ELR (cell line): ENCODE measurements at places on chromosomes 11 and 22.

DNA sequence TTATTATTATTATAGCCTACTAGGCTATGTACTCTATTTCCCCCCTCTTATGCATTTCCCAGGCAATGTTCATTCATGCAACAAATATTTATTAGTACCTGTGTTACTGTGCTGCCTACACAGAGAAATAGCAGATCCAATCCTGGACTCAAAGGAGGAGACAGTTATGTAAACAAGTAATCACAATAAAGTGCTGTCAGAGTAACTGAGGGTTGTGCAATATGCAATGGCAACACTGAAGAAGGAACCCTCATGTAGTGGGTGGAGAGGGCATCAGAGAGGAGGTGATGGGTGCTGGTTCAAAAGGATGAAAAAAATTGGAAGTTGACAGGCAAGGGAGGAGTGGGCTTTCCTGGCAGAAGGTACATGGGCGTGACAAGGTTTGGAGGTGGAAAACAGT is 886 bp upstream of the P4HA3 start:
- DNase-seq, result no peak

DNA sequence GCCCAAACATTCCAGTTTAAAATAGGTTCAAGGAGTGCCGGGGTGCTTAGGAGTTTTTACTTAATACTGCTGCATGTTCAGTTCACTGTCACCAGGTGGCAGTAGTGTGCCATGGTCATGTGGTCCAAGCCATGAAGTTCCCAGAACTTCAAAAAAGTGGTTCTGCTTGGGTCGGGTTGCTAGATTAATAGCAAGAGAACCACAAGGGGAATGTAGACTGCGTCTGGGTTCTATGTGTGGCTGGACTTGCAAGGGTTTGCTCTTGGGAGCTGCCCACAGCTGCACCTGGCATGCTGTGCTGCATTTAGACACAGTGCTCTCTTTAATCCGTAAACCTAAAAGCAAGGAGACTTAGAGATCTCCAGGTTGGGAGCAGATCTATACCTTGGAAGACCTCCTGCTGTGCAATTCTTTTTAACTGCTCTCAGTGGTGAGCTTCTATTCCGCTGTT is 6.5 kb upstream of the SPON1 start:
- DNase-seq, result peak; percentile 73

DNA sequence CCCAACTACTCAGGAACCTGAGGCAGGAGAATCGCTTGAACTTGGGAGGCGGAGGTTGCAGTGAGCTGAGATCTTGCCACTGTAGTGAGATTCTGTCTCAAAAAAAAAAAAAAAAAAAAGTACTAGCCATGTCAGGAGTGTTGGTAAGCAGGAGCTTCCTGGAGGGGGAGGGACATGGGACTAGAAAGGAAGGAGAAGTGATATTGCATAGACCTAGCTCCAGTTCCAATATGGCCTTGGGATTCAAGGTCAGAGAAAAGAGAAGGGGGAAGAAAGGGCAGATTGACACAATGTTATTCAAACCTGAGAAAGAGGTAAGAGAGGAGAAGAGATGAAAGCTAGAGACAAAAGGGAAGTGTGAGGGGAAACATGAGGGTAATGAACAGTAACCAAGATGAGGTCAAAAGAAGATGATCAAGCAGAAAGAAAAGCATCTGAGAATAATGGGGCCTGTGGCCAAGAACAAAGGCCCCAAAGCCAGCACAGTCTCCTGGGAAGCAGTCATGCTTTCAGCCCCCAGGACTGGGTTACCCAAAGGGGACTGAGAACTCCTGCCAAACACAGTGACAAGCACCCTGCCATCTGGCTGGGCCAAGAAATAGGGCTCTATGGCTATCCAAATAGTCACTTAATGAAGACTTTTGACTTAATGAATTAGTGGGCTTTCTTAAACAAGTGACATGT is 51.7 kb upstream of the FTH1 start:
- no peak for DNase-seq

- no peak for DNase-seq
These were observed 93.6 kb downstream of the SYN3 start for GRCh38 chr22:32964411-32965057.

GRCh38 chr11:72856065-72856464 is 41.9 kb downstream of the ATG16L2 start:
- no peak for DNase-seq

DNA sequence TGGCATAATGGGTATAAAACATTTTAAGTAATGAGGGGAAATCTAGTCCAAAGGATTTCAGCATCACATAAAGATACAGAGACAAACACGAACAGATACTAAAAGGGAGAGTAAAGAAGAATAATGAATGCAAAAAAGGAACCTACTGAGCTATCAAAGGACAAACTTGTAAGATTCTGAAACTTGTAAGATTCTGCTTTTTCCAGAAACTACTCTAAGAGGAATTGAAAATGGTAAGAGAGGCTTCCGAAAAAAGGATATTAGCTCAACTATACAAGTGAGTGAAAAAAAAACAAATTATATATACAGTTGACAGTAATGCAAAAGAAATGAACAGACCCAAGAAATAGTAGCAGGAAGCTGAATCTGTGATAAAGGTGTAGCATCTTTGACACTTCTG is 37.7 kb downstream of the POLD3 start:
- DNase-seq, result no peak

- no peak for DNase-seq
These were observed 32.0 kb downstream of the BCR start for GRCh38 chr22:23212061-23213021.

- DNase-seq, result no peak
These were observed 3.0 kb downstream of the ME3 start for GRCh38 chr11:86669424-86669823.

- DNase-seq, result no peak
These were observed 20.9 kb upstream of the SCUBE1 start for GRCh38 chr22:43364169-43364435.

DNA sequence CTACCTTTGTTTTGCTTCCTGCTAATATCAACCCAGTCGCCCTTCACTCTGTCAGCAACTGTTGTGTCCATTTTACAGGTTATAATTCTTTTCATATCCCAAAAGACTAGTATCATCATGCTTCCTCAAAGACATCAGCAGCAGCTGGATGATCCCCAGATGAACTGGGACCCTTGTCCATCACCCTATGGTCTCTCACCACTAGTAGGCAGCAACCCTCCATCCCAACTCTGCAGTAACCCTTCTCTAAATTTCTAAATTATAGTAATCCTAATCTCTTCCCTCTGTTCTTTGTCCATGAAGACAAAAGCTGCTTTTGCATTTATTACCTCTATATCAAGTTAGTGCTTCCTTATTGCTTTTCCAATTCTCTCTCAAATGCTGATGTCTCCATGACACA is 1025.8 kb downstream of the FAM181B start:
- DNase-seq, result no peak

DNA sequence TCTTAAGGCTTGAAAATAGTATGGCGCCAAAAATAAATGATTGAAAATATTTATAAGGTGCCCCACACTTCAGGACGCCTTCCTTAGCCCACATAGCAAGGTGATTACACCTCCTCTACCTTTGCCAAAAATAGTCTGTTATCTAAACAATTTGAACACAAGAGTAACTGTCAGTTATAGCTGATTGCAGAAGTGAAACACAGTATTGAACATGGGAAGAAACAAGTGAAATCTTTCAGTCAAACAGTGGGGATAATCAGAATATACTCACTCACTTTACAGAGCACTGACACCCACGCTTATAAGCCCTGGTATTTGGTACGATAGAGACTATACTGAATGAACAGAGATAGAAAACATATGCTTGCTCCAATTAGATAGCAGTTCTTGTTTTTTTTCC is 203.1 kb downstream of the RAB38 start:
- no peak for DNase-seq

GRCh38 chr11:17528906-17529843 is 15.0 kb downstream of the USH1C start:
- DNase-seq, result no peak

DNA sequence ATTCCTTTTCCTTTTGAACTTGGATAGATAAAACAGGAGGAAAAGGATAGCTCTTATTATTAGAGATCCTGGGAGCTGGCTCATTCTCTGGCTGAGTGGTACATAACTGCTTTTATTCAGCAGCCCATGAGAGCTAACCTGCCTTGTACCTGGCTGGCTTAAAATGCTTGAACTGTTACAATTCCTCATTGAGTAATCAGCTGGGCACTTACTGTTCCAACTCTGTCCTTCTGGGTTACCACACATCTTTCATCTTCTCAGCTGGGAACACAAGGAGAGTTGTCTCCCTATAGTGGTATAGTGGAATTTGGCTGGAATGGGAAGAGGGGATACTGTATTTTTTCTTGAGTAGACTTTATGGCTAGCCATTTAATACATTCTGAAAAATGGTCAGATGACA is 39.8 kb upstream of the SPTBN2 start:
- DNase-seq, result no peak

- DNase-seq, result peak; percentile 60
These were observed 49.4 kb downstream of the TEAD1 start for GRCh38 chr11:12723421-12724300.

- no peak for DNase-seq
These were observed 106.6 kb downstream of the EMSY start for GRCh38 chr11:76551400-76551799.

DNA sequence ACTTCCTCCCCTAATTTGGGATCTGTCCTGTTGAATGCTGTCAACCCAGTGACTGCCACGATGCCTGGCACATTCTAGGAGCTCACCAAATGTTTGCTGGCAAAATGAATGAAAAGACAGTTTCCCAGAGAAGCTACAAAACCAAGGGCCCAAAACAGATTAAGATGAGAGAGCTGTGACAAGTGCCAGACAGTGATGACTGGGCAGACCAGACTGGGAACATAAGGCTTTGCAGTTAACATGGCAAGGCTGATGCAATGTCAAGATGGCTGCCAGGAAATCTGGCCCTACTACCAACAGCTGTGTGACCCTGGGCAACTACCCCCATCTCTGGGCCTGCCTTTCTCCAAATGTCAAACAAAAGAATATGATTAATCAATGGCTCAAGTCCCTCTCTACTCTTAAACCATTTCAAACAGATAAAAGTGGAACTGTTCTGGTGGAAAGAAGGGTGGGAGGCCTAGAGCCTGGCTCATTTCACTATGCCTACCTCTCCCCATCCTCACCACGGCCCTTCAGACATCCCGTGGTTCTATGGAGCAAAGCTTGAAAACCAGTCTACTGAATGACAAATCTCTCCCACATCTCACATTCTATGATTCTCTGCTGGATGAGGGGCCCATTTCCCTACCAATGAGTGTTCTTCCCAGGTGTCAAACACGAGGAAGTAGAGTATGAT is 12.8 kb downstream of the AP1B1 start:
- no peak for DNase-seq

DNA sequence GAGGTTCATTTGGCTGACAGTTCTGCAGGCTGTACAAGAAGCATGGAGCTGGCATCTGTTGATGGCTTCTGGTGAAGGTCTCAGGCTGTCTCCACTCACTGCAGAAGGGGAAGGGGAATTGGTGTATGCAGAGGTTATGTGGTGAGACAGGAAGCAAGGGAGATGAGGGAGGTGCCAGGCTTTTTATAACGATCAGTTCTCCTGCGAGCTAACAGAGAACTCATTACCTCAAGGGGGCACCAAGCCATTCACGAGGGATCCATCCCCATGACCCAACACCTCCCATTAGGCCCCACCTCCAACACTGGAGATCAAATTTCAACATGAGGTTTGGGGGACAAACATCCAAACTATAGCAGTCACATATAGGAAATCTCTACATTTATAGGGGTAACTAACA is 38.7 kb upstream of the E2F8 start:
- peak; percentile 15 for DNase-seq

GRCh38 chr11:60921259-60921658 is 3.0 kb upstream of the TMEM132A start:
- DNase-seq, result no peak

- DNase-seq, result no peak
These were observed 13.0 kb upstream of the CDC42EP2 start for GRCh38 chr11:65301491-65302329.

DNA sequence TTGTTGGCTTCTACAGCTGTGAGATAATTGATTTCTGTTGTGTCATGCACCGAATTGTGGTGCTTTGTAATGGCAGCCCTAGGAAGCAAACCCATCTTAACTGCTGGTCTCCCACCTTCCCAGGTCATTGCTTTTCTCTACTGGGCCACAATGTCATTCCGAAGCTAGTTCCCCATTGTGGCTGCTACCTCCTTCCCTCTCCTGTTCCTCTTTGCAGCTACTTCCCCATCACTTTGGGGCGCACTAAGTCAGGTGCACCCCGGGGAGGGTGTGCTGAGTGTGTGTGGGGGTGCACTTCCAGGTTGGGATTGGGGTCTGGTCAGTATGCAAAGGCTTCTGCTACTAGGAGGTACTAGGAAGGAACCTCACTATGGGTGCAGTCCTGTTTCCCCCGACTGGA is 109.3 kb downstream of the ST3GAL4 start:
- no peak for DNase-seq

DNA sequence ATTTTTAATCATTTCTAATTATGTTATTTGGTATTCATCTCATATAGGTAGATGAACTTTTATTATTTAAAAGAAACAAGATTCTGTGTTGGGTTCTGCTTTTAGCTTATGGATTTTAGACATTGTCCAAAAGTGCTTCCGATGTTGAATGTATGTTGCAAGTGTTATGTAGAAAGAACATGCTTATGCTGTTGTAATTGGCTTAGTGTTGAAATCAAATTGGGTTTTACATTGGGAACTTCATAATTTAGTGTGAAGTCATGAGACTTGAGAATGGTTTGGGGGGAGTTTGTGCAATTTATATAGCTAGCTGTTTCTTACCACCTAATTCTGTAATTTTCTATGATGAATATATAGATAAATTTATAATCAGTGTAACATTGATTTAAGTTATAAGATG is 3.6 kb downstream of the MTMR3 start:
- DNase-seq, result no peak

GRCh38 chr22:46329616-46330015 is 5.9 kb upstream of the TRMU start:
- no peak for DNase-seq

GRCh38 chr11:122264121-122264520 is 148.1 kb upstream of the BLID start:
- DNase-seq, result no peak

GRCh38 chr22:47372596-47373385 is 610.3 kb downstream of the TBC1D22A start:
- no peak for DNase-seq

GRCh38 chr22:43299736-43300135 is 43.4 kb downstream of the SCUBE1 start:
- no peak for DNase-seq

DNA sequence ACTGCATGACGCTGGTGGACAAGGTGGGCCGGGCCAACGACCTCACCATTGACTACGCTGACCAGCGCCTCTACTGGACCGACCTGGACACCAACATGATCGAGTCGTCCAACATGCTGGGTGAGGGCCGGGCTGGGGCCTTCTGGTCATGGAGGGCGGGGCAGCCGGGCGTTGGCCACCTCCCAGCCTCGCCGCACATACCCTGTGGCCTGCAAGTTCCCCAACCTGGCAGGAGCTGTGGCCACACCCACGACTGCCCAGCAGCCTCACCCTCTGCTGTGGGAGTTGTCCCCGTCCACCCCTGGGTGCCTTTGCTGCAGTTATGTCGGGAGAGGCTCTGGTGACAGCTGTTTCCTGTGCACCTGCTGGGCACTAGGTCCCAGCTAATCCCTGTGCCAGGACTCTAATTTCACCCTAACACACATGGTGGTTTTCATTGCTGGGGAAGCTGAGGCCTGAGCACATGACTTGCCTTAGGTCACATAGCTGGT is 49.0 kb upstream of the PPP6R3 start:
- no peak for DNase-seq

GRCh38 chr22:29309332-29310064 is 3.0 kb downstream of the GAS2L1 start:
- DNase-seq, result no peak
